Forelimb muscle (tissue), 1 donor: ENCODE measurements at places on chromosomes 2 and 18. TPM values are rescaled to one million over a fixed set of nuclear protein-coding genes. Genes with fewer than 3 reads are reported as not detected.

The ASPRV1 gene
- polyA plus RNA-seq = 2.9 TPM

The SLC14A1 gene
- 0.95 TPM for polyA plus RNA-seq

The TSHZ1 gene
- polyA plus RNA-seq = 22.7 TPM

The CNTNAP5 gene
- 0.03 TPM for polyA plus RNA-seq

The SETBP1 gene
- polyA plus RNA-seq = 14.8 TPM

The SLC5A7 gene
- polyA plus RNA-seq = 0.09 TPM

The ABCG5 gene
- polyA plus RNA-seq = 0.05 TPM

The DYNAP gene
- polyA plus RNA-seq = 0.10 TPM

The MYO7B gene
- 1.1 TPM for polyA plus RNA-seq

The STAT4 gene
- polyA plus RNA-seq = 1.7 TPM

The ACADL gene
- polyA plus RNA-seq = 9.6 TPM

The NPHP1 gene
- 6.4 TPM for polyA plus RNA-seq

The ERMN gene
- polyA plus RNA-seq = 0.05 TPM

The FSIP2 gene
- 0.89 TPM for polyA plus RNA-seq

The PRKD3 gene
- 27.3 TPM for polyA plus RNA-seq

The WNT6 gene
- polyA plus RNA-seq = 0.19 TPM

The DSG3 gene
- not detected for polyA plus RNA-seq

The BMP10 gene
- polyA plus RNA-seq = not detected
